ENCODE measurements at places on chromosomes 5 and 9. TPM values are rescaled to one million over a fixed set of nuclear protein-coding genes. Genes with fewer than 3 reads are reported as not detected.

SPINK4 gene
- not detected for polyA plus RNA-seq

IDNK gene
- 9.8 TPM for polyA plus RNA-seq

DNA sequence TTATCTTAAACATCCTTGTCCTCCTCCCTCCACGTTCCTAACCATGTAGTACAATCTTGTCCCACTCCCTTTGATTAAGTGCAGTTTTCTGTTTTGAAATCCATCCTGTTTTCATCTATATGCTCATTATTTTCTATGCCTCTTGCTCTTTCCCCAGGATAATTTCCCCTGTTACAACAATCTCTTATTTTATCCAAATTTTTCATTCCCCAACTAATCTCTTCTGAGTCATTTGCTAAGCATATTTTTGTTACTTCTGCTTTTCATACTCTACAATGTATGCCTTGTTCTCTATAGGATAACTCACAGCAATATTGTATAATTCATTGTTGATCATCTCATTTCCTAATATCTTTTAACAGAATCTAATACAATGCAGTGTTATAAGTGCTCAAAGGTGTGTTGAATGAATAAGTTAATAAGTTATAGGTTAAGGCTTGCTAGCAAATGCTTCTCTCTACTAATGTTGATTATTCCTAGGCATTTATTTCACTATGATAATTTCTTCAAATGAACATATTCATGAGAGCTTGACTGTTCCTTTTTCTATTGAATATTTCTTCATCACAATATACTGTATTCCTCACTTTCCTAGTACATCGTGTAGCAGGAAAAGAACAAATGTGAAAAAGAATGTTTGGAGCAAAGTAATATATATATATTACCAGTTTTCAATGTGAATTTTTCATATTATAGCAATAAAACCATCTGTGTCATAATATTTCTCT, 1.5 kb downstream of the OMD start:
- DNase-seq = no peak
- H3K36me3 ChIP-seq = no peaks in the 10 kb centered on the region
- H3K27ac ChIP-seq = no peak overlapping the region
- H3K4me1 ChIP-seq = no peaks in the 10 kb centered on the region
- H3K4me3 ChIP-seq = no peak overlapping the region

GRCh38 chr9:123008909-123009308, 24.6 kb upstream of the GPR21 start:
- DNase-seq = no peak
- no peaks in the 10 kb centered on the region for H3K27me3 ChIP-seq
- no peak overlapping the region for H3K4me3 ChIP-seq
- H3K4me1 ChIP-seq = no peaks in the 10 kb centered on the region
- peaks cover 70% of the 10 kb centered on the region for H3K36me3 ChIP-seq

GRCh38 chr9:26457151-26457550, 435.5 kb downstream of the CAAP1 start:
- no peaks in the 10 kb centered on the region for H3K36me3 ChIP-seq
- no peaks in the 10 kb centered on the region for H3K4me1 ChIP-seq
- H3K4me3 ChIP-seq = no peak overlapping the region
- no peak overlapping the region for H3K27ac ChIP-seq
- DNase-seq = no peak

- no peaks in the 10 kb centered on the region for H3K36me3 ChIP-seq
- H3K4me1 ChIP-seq = no peaks in the 10 kb centered on the region
Measured at GRCh38 chr9:114196979-114197622, 41.8 kb downstream of the COL27A1 start.

DNA sequence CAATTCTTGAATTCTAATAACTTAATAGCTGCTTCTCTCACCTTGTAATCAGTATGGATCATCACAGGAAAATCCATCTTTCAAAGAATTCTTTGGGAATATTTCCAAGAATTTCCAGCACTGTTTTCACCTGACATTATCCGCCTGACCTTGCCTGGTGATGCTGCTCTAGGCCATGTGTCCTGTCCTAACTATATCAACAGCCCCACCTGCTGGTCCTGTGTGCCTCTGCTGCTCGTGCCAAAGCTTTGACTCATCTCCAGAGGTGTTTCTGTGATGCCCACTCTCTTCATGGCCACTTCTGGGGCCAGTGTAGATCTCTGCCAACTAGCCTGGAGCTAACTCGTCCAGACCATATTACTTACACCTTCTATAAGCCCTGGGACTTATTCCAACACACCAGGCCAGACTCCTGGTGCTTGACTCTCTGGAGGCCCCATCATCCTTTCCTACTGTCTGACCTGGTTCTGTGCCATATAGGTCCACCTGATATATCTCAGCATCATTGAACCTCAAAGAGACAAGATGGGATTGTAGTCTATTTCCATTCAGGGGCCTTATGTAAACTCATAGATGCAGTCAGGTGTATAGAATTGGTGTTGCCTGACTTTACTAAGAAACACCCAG, 67.5 kb upstream of the CKMT2 start:
- H3K4me3 ChIP-seq = no peak overlapping the region
- no peaks in the 10 kb centered on the region for H3K4me1 ChIP-seq
- DNase-seq = no peak
- no peaks in the 10 kb centered on the region for H3K36me3 ChIP-seq
- H3K27me3 ChIP-seq = no peaks in the 10 kb centered on the region

GRCh38 chr5:6184481-6184880, 193.9 kb downstream of the MED10 start:
- H3K27me3 ChIP-seq = peaks cover 6% of the 10 kb centered on the region
- H3K4me1 ChIP-seq = no peaks in the 10 kb centered on the region
- no peak overlapping the region for H3K4me3 ChIP-seq
- H3K27ac ChIP-seq = no peak overlapping the region
- no peak for DNase-seq

GRCh38 chr5:122942164-122942914, 94.2 kb downstream of the PPIC start:
- H3K36me3 ChIP-seq = no peaks in the 10 kb centered on the region
- H3K27me3 ChIP-seq = no peaks in the 10 kb centered on the region
- no peak for DNase-seq
- no peak overlapping the region for H3K4me3 ChIP-seq
- no peak overlapping the region for H3K27ac ChIP-seq
